PC-3 (cell line): ENCODE measurements at places on chromosomes 2 and 18. TPM values are rescaled to one million over a fixed set of nuclear protein-coding genes. Genes with fewer than 3 reads are reported as not detected.

DNA sequence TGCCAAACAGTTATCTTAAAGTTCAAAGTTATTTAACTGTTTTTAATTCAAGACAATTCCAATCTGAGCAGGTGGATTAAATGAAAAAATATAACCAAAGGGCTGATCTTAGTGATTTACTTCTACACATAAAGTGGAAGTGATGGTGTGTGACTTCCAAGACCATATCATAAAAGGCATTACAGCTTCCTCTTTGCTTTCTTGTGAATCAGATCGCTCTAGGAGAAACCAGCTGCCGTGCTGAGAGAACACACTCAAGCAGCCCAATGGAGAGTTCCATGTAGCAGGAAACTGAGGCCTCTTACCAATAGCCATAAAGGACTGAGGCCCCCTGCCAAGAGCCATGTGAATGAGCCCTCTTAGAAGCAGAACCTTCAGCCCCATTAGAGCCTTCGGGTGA is 197.4 kb downstream of the NBAS start:
- DNase-seq, result no peak

GRCh38 chr18:3262234-3263131 is 550 bp downstream of the MYL12B start:
- DNase-seq, result peak; percentile 41

- DNase-seq, result no peak
Observed at GRCh38 chr2:115163572-115163971, 721.1 kb downstream of the DPP10 start.

GRCh38 chr2:33839791-33840190 is 240.7 kb upstream of the FAM98A start:
- no peak for DNase-seq

- no peak for DNase-seq
Observed at GRCh38 chr2:65464604-65465003, 32.2 kb upstream of the SPRED2 start.

- no peak for DNase-seq
Observed at GRCh38 chr2:57569396-57569795, 477.2 kb upstream of the VRK2 start.

The IL1RN gene
- total RNA-seq, result 1.3 and 8.2 TPM in 2 replicates

DNA sequence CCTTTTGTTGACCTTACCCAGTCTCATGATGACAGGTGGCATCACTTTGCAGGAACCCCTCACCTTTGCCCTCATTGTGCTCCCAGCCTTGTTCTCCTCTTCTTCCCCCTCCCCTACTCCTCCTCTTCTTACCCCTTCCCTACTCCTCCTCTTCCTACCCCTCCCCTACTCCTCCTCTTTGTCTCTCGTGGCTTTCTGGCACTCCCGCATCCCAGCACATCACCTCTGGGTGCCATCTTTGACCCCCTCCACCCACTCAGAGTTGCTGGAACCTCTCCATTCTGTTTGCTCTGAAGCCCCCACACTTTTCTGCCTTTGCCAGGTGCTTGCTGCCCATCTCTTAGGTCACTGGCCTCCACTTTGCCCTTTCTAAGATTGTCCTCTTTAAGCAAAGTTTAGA is 17.1 kb downstream of the UBE2F start:
- DNase-seq, result no peak

DNA sequence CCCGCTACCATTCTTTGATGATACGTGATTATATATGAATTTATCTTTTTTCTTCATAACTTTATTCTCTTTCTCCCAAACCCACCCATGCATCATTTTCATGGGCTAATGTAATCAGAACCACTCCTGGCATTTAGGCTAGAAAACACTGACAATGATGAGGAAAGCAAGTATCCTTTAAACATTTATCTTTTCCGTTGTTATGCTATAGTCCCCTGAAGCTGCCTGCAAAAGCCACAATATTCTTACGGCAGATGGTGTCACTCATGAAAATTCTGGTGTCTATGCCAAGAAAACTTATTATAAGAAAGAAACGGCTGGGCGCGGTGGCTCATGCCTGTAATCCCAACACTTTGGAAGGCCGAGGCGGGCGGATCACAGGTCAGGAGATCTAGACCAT is 221.8 kb upstream of the CTAGE1 start:
- no peak for DNase-seq

GRCh38 chr2:213733893-213734292 is 449.6 kb downstream of the SPAG16 start:
- no peak for DNase-seq

GRCh38 chr2:138676619-138677021 is 103.6 kb downstream of the NXPH2 start:
- DNase-seq, result peak; percentile 59

GRCh38 chr2:39144416-39144815 is 23.6 kb upstream of the SOS1 start:
- DNase-seq, result no peak

DNA sequence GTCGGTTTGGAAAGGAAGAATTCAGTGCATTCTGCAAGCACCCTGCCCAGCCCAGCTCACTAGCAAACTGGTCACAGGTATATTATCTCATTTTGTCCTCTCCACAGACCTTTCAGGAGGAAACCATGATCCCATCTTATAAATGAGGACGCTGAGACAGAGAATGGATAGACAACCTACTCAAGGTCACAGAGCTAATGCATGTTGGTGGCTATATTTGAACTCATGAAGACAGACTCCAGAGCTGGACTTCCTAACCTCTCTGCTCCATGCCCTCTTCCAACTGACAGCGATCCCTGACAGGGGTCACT is 29.5 kb downstream of the SERPINB5 start:
- no peak for DNase-seq

GRCh38 chr2:237345891-237346640 is 67.9 kb downstream of the COL6A3 start:
- DNase-seq, result peak; percentile 2

The TTN gene
- 0.52 and 1.1 TPM in 2 replicates for total RNA-seq

DNA sequence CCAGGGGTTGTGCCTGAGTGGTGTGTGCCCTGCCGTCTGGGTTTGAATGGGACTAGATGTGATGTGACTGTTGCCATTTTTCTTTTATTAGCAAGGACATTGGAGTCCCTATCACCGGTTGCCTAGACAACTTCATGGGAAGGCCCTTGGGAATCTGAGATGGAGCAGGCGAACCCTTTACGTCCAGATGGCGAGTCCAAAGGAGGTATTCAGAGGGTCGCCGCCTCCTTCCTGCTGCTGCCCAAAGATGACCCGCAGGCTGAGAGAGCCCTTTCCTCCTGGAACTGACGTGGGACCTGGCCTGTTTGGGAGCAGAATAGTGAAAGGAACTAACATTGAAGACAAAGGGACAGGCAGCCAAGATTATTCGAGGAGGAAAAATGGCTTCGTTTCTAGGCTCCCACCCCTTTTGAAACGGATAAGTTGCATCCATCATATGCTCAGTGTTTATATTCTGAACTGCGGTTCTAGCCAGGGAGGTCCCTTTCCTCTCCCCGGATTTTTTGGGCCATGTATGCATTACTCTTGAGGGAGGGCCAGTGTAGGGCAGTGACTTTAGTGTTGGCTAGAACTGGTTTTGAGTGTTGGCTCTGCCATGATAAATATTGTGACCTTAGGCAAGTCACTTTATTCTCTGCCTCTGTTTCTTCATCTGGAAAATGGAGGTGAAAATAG is 673 bp downstream of the CENPO start:
- DNase-seq, result peak; percentile 41

DNA sequence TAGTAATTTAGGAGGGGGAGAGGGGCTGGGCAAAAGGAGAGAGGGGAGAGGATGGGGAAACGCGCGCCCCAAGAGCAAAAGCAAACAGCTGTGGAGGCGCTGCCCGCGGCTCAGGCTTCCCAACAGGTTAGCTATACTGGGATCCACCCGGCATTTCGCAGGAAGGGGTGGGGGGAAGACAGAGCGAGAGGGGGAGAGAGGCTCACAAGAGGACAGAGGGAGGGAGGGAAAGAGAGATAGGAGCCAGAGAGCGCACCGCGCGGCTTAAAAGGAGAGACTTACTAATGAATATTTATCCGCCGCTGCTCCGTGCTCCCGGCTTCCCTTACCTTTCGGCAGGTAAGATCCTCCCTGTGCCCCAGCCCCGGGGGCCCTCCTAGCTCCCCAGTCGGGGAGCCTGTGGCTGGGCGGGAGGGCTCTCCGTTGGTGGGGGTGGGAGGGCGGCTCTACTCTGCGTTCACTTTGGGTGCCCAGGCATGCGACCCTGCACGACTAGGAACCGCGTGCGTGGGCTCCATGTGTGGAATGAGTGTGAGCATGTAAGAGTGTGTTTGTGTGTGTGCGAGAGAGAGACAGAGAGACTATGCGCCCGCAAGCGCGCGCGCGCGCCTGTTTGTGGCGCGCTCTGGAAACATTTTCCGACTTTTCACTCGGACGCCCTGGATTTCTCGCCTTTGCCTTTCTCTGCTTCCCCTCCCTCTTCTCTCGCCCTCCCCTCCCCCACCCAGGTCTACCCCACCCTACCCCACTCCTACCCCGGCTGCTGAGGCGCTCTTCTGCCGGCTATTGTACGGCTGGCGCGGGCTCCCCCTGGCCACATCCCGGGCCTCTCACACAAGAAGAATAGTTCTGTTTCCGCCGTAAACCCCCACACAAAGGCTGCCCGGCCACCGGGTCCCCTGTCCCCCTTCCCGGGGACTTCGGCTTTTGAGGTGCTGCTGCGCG is 7.2 kb upstream of the SIX3 start:
- DNase-seq, result no peak

The MAP3K19 gene
- not detected in 2 replicates for total RNA-seq

- peak; percentile 9 for DNase-seq
Observed at GRCh38 chr2:214651451-214651850, 158.0 kb downstream of the BARD1 start.

GRCh38 chr2:221102896-221103688 is 469.0 kb downstream of the EPHA4 start:
- DNase-seq, result no peak

- no peak for DNase-seq
Observed at GRCh38 chr2:197208841-197209240, 101.7 kb downstream of the ANKRD44 start.

- no peak for DNase-seq
Observed at GRCh38 chr2:75222527-75222926, 23.2 kb upstream of the TACR1 start.

DNA sequence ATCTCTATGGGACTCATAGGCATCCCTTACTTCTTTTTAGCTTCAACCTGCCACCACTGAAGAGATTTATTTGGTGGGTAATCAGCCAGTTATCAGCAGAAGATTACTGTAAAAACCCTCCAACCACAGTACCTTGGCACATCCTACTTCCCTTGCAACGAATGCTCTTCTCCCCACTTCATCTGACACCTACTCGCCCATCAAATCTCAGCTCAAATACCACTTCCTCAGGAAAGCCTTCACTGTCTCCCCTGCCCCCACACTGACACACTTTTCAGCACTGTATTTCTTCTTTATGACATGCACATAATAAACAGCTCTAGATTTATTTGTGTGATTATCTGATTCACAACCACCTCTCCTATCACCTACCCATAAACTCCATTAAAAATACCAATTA is 3.1 kb downstream of the KDSR start:
- DNase-seq, result no peak

DNA sequence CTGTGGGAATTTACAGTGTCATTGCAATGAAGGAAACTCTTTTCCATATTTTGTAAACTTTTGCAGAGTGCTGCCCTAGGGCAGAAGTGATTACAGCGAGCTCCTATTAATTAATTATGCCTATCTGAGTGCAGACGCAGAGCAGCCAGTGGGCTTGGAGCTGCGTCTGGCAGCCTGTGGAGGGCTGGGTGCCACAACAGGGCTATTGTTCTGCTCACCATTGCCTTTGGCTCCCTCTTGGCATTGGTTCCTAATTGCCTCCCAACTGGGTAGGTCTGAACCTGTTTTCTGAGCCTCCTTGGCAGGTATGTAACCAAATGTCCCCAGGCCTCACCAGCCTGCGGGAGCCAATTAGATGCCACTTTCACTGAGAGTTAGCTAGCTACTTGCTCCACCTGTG is 25.6 kb upstream of the ITGB6 start:
- DNase-seq, result peak; percentile 22

- DNase-seq, result no peak
Observed at GRCh38 chr2:211941216-211941747, 597.3 kb downstream of the ERBB4 start.

DNA sequence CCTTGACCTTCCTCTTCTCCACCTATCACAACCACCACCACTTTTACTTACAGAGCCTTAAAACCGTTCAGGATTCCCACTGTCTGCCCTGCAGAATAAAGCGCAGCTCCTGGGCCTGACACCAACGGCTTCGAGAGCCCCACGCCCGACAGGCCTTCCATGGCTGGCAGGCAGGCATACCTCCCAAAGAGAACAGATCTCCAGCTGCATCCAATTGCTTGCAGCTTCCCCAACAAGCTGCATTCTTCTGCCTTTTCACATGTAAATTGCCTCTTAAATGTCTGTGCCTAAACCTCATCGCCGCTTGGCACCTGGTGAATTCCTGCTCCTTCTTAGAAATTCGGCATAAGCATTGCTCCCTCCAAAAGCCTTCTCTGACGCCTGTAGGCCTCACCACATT is 31.5 kb upstream of the FAM124B start:
- no peak for DNase-seq
